Breast epithelium (tissue), 4 donors: ENCODE measurements at places on chromosomes 4 and X. TPM values are rescaled to one million over a fixed set of nuclear protein-coding genes. Genes with fewer than 3 reads are reported as not detected.

DNA sequence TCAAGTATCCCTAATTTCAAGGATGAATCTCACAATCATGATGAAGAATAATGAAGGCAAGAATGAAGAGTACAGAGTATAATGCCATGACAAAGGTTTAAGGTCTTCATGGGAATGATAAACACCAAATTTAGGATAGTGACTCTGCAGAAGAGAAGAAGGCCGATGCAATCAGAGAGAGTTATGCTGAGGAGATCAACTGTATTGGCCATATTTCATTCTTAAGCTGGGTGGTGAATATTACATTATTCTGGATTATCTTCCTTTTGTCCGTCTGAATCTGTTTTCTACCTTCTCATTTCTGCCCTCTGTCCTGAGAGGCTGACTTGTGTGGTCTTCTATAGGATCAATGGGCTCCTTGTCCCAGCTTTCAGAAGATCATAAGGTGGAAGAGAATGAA lies 7.8 kb upstream of the METAP1 start:
- DNase-seq = no peak

- DNase-seq = no peak
Measured at GRCh38 chr4:85149676-85150075, 183.2 kb upstream of the WDFY3 start.

NUDT11 gene
- total RNA-seq = 1.4 TPM

- no peak for DNase-seq
Measured at GRCh38 chr4:76035799-76036380, at the start of gene CXCL11. CXCL11 (minus strand) TSS chr4:76036070; CDS start chr4:76035987, 83 bp downstream.

- no peak for DNase-seq
Measured at GRCh38 chr4:123522646-123523045, 126.1 kb downstream of the SPRY1 start.

JCHAIN gene
- total RNA-seq = 10.1 TPM

- no peak for DNase-seq
Measured at GRCh38 chr4:84952004-84952403, 14.5 kb downstream of the WDFY3 start.
